ENCODE measurements at places on chromosomes 1 and 21.

DNA sequence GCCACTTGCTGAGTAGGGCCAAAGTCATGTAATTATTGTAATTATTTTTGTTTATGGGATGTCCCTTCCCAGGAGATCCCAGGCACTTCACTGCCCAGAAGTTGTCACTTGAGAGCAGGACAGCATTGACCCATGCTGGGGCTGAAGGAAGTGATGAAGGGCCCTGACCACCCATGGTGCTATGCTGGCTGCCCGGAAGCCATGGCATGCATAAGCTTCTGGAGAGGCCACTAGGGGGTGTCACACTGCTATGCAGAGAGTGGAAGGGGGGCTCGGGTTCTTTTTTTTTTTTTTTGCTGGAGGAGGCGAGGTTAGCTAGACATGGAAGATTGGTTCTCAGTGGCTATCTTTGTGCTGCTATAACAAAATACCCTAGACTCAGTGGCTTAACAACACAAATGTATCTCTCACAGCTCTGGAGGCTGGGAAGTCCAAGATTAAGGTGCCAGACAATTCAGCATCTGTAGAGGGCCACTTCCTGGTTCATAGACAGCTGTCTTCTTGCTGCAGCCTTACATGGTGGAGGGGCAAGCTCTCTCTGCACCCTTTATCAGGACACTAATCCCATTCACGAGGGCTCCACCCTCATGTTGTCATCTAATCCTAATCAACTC lies 84.9 kb downstream of the CNIH3 start:
- DNase-seq, result peak; percentile 61

DNA sequence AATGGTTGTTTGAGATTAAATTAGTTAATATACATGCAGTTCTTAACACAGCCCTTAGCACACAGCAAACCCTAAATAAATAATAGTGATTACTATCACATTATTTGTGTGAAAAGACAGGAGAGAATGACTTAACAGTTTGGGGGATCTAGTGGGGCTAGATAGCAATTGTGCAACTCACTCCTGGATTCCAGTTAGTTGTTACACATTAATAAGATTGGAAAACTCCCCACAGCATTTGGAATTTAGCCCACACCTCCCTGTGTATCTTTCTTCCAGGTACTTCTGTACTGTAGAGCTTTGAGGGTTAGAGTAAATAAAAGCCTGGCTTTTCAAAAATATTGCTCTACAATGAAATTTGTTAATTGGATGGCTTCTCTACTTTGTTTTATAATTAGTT lies 93.2 kb downstream of the KCTD3 start:
- no peak for DNase-seq

- no peak for DNase-seq
Measured at GRCh38 chr1:107622966-107623365, 342.0 kb downstream of the VAV3 start.

DNA sequence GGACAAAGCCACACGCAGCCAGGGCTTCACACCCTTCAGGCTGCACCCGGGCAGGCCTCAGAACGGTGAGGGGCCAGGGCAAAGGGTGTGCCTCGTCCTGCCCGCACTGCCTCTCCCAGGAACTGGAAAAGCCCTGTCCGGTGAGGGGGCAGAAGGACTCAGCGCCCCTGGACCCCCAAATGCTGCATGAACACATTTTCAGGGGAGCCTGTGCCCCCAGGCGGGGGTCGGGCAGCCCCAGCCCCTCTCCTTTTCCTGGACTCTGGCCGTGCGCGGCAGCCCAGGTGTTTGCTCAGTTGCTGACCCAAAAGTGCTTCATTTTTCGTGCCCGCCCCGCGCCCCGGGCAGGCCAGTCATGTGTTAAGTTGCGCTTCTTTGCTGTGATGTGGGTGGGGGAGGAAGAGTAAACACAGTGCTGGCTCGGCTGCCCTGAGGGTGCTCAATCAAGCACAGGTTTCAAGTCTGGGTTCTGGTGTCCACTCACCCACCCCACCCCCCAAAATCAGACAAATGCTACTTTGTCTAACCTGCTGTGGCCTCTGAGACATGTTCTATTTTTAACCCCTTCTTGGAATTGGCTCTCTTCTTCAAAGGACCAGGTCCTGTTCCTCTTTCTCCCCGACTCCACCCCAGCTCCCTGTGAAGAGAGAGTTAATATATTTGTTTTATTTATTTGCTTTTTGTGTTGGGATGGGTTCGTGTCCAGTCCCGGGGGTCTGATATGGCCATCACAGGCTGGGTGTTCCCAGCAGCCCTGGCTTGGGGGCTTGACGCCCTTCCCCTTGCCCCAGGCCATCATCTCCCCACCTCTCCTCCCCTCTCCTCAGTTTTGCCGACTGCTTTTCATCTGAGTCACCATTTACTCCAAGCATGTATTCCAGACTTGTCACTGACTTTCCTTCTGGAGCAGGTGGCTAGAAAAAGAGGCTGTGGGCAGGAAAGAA lies 8.1 kb downstream of the PSRC1 start:
- DNase-seq, result peak; percentile 79

- DNase-seq, result no peak
Measured at GRCh38 chr1:69697340-69697739, 129.6 kb downstream of the LRRC7 start.

DNA sequence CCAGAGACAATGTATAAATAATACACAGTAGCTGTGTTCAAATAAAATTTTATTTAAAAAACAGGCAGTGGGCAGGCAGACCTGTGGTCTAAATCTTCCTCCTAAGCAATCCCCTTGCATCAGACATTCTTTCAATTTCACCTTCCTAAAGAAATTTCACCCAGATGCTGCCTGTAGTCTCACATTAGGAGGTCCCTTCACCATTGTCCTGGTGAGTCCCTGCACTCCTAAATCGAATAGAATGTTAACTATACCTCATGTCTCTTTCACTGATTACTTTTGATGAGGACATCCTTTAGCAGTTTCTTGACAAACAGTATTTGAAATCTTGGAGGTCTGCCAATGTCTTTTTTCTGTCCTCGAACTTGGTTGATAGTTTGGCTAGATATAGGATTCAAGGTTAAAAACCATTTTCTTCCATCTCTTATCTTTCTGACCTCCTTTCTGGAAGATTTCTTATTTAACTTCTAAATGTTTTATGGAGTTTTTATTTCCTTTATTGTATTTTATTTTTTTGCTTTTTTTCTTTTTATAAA lies 77.5 kb downstream of the LPGAT1 start:
- no peak for DNase-seq
